ENCODE measurements at places on chromosomes 3 and 15. TPM values are rescaled to one million over a fixed set of nuclear protein-coding genes. Genes with fewer than 3 reads are reported as not detected.

GRCh38 chr3:186452517-186452916 is 90.5 kb upstream of the DGKG start:
- DNase-seq: no peak

GRCh38 chr3:74920721-74921350 is 306.4 kb upstream of the CNTN3 start:
- no peak for DNase-seq

GRCh38 chr15:94455297-94455696 is 223.9 kb downstream of the MCTP2 start:
- no peak for DNase-seq

GRCh38 chr3:30140356-30141075 is 465.9 kb upstream of the TGFBR2 start:
- no peak for DNase-seq

GRCh38 chr15:57506422-57506821 is 85.3 kb upstream of the MYZAP start:
- no peak for DNase-seq

GRCh38 chr3:63561879-63562278 is 90.6 kb upstream of the SNTN start:
- no peak for DNase-seq

DNA sequence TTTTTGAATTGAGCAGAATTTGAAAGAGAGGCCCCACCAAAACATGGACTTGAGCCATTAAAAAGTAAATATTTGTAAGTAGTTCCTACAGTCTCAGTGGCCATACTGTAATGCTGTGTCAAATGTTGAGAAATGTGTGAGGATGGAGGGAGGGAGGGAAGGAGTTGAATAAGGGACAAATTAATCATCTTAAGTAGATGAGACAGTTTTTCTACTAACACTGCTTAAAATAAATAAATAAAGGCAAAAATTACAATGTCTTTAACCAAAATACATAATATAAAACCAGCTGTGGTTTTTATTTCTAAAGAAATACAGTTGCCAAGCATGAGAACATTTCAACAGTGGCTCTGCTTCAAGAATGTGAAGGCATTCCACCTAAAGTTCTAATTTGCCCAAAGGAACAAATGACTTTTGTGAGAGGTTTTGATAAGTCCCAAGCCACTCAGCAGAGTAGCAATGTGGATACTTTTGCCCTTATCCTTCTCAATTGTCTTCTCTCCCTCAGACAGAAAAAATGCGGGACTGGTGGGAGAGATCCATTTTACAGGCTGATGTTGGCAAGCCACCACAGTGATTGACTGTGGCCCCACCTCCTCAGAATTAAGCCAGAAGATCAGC is 427.0 kb upstream of the RARB start:
- no peak for DNase-seq

DNA sequence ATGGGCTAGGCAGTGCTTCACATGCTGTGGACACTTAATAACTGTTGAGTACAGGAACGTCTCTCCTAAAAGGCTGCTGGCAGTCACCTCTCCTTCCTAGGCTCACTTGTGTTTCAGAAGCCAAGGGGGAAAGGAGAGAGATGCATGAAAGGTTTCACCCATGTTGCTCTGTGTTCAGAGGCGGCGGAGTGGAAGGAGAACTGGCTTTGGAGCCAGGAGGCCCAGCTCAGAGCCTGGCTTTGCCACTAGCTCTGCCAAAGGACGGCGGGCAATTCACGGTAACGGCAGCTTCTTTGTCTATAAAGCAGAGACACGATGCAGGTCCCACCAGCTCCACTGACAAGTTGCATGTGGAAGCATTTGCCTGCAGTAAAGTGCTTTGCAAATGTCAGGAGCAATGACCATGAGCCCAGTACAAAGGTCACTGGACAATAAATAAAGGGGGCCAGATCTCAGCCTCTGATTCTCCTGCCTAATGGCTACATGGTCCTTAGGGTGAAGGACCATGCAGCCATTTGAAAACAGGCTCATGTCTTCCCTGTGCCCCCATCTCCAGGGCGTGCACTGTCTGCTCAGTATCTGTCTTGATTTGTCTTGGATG is 171.7 kb upstream of the TLE3 start:
- no peak for DNase-seq

- DNase-seq: no peak
These were observed 45.6 kb downstream of the TLNRD1 start for GRCh38 chr15:81046290-81046689.

GRCh38 chr3:87268646-87269211 is 7.7 kb downstream of the POU1F1 start:
- DNase-seq: no peak

- DNase-seq: no peak
These were observed 117.9 kb downstream of the LRRC28 start for GRCh38 chr15:99369196-99369595.

GRCh38 chr3:154786724-154787123 is 293.4 kb upstream of the MME start:
- no peak for DNase-seq

DNA sequence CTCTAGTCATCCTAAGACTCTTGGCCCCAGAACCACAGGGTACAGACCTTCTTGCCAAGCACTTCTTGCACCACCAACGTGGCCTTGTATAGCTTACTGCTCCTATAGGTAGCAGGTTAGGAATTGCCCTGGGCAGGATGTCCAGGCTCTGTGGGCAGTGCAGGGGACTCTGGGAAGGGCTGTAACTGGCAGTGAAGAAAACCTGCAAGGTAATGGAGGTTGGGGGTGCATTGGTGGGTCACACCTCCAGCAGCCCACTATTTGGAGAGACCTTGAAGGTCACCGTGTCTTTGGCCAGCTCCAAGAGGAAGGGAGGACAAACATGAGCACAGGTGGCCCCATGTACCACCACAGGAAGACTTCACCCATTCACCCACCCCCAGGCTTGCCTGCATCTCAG is 21.3 kb upstream of the XYLB start:
- DNase-seq: no peak

DNA sequence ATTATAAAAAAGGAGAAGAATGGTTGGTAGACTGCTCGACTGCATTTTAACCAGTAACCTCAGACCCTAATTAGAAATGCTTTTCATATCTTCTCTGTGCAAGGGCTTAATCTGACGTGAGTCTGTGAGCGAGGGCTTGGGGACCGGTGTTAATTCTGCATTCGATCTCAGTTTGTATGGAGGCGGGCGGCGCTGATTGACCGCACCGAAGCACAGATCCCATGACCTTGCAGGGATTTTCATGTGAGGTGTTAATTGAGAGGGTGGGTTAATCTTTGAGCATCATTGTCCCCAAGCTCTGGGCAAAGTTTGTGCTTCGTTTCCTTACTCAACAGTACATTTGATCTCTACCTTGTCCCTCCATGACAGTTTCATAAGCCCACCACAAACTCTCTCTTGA is 250.9 kb downstream of the NR2F2 start:
- DNase-seq: no peak

DNA sequence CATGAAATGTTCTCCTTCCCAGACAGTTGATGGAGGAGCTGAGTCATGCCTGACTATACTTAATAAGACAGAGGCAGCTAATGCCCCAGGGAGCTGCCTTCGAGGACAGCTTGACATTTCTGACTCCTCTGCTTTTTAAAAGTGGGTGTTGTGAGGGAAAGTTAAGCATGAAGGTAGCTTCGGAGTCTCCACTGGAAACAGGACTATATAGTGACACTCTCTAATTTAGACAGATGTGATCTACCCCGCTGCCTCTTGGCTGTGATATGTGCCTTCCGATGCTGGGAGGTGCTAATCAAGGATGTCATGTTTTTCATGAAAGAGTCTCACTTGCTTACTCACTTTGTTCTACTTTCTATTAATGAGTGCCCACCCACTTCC is 72.7 kb downstream of the IL1RAP start:
- no peak for DNase-seq

GRCh38 chr3:58609990-58610389 is 32.8 kb upstream of the FAM107A start:
- no peak for DNase-seq

DNA sequence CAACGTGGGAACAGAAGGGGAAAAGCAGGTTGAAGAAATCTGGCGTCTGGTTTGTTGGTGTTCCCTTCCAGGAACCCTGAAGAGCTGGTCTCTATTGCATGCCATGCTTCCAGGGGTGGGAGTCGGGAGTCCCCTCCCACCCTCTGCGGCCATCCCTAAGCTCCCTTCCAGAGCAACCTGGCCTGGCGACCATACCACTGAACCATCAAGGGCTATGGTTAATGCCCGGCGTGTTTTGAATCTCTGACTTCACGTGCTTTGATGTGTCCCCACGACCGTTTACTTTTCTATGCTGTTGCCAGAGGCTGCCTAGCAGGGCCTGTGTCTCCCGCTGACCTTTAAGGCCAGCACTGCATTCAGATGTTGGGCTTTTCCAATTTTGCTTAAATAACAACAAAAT is 696 bp upstream of the SNRK start:
- no peak for DNase-seq

- DNase-seq: peak; percentile 48
These were observed 10.4 kb downstream of the NR2F2 start for GRCh38 chr15:96340598-96341512.

GRCh38 chr3:164450276-164450905 is 627.9 kb downstream of the SI start:
- DNase-seq: no peak

GRCh38 chr15:70318594-70319465 is 221.1 kb upstream of the TLE3 start:
- DNase-seq: no peak

GRCh38 chr3:32303399-32303747 is 64.9 kb downstream of the CMTM8 start:
- no peak for DNase-seq

DNA sequence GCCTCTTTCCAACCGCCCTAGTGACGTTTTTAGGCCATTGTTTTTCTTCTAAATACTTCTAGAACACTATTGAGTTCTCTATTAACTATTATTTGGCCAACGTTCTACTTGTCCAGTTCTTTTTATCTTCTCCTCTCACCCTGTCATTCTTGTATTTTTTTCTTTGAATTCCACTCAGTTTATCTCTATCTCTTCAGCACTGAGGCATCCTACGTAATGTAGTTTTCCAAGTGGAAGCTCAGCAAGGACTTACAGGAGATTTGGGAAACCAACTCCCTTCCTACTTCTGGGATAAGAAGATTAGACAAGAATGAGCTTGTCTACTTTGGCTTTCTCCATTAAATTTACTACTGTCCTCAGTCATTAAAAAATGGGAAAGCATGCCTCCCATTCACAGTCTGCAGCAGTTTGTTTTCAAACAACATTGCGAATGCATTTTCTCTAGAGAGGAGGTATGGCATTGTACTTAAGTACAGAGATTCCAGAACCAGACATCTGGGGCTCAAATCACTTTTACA is 21.3 kb upstream of the NR2F2 start:
- no peak for DNase-seq

UROC1 gene
- polyA plus RNA-seq: not detected

EIF4A2 gene
- polyA plus RNA-seq: 255 TPM

LTK gene
- 0.36 TPM for polyA plus RNA-seq

SAXO2 gene
- 1.6 TPM for polyA plus RNA-seq

GNB4 gene
- 15.3 TPM for polyA plus RNA-seq

GRAMD2A gene
- polyA plus RNA-seq: not detected

AADACL2 gene
- not detected for polyA plus RNA-seq

ANKRD63 gene
- not detected for polyA plus RNA-seq

ATP11B gene
- polyA plus RNA-seq: 4.9 TPM

GRM2 gene
- 0.11 TPM for polyA plus RNA-seq

SLC2A2 gene
- 0.11 TPM for polyA plus RNA-seq

CCDC54 gene
- not detected for polyA plus RNA-seq

FBXO45 gene
- 2.1 TPM for polyA plus RNA-seq

SEMA3G gene
- polyA plus RNA-seq: 11.4 TPM
